ENCODE measurements at places on chromosomes 6 and 20. TPM values are rescaled to one million over a fixed set of nuclear protein-coding genes. Genes with fewer than 3 reads are reported as not detected.

- H3K27me3 ChIP-seq, result no peaks in the 10 kb centered on the region
- peak; percentile 16 for DNase-seq
- H3K4me3 ChIP-seq, result no peak overlapping the region
- no peaks in the 10 kb centered on the region for H3K4me1 ChIP-seq
- H3K27ac ChIP-seq, result no peak overlapping the region
These were observed 145.6 kb upstream of the MANEA start for GRCh38 chr6:95431637-95432228.

DNA sequence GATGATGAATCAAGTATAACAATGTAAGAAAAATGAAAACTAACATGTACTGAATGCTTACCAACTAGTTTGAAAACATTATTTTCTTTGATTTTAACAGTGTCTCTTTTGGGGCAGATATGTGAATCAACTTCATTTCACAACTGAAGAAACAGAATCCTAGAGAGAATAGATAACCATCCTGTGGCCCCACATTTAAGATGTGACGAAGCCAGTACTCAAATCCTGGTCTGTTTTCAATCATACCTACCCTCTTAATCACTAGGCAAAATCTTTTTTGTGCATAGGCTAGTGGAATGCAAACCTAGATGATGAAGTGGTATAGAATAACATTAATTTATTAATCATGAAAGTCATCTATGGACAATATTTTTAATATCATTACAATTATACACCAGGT, 371.6 kb upstream of the EPHA7 start:
- no peaks in the 10 kb centered on the region for H3K4me1 ChIP-seq
- DNase-seq, result no peak
- no peaks in the 10 kb centered on the region for H3K27me3 ChIP-seq
- no peak overlapping the region for H3K27ac ChIP-seq

DNA sequence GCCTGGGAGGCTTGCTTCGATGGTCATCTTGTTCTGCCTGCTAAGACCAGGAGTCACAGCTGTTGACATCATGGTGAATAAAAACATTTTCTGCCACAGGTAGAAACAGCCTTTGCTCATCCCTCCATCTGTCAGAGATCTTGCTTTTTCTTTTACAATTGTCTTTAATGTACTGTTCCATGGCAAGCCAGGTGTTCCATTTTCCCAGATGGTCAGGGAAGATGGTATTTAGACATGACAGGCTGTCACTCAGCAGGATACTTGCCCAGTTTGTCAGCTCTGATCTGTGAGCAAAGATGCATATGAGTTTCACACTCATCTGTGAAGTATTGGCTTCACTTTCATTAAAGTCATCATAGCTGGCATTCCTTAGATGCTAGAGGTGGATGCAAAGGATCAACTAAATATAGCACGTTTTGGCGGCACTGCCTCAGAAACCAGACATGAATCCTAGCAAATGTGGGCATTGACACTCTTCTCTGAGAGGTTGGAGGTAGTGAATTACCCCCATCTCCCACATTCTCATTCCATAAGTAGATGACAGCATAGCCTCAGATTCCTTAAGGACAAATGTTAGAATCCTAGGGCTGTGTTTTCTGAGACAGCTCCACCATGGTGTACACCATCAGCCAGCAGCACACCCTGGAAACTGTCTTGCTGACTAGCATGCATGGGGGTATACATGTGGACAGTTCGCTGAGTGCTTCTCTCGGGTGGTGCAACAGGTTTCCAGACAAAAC, 4.2 kb downstream of the SSTR4 start:
- no peak overlapping the region for H3K27ac ChIP-seq
- peaks cover 25% of the 10 kb centered on the region for H3K27me3 ChIP-seq
- H3K4me3 ChIP-seq, result no peak overlapping the region
- no peak for DNase-seq
- no peaks in the 10 kb centered on the region for H3K36me3 ChIP-seq

DNA sequence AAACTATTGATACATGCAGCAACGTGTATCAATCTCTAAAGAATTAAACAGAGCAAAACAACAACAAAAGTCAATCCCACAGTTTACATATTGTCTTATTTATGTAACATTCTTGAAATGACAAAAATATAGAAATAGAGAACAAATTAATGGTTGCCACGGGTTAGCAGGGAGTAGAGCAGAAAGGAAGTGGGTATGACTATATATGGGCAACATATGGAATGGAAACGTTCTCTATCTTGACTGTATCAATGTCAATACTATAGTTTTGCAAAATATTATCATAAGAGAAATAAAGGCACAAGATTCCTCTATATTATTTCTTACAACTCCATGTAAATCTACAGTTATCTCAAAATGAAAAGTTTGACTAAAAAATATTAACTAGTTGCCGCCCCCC, 12.8 kb downstream of the AK9 start:
- H3K27ac ChIP-seq, result no peak overlapping the region
- H3K36me3 ChIP-seq, result no peaks in the 10 kb centered on the region
- H3K27me3 ChIP-seq, result no peaks in the 10 kb centered on the region
- no peak overlapping the region for H3K4me3 ChIP-seq
- DNase-seq, result no peak
- no peaks in the 10 kb centered on the region for H3K4me1 ChIP-seq

GRCh38 chr6:40627316-40627715, 40.2 kb upstream of the LRFN2 start:
- H3K36me3 ChIP-seq, result no peaks in the 10 kb centered on the region
- no peak overlapping the region for H3K27ac ChIP-seq
- H3K4me1 ChIP-seq, result no peaks in the 10 kb centered on the region
- H3K4me3 ChIP-seq, result no peak overlapping the region
- 0 out of 2 replicates have a peak, but pooled peaks cover 6% of the 10 kb centered on the region for H3K27me3 ChIP-seq

GRCh38 chr6:131015025-131015591, 47.9 kb downstream of the EPB41L2 start:
- H3K36me3 ChIP-seq, result peaks cover 3% of the 10 kb centered on the region
- peaks cover 42% of the 10 kb centered on the region for H3K4me1 ChIP-seq
- no peak overlapping the region for H3K27ac ChIP-seq

GRCh38 chr6:118921084-118921483, 13.9 kb downstream of the MCM9 start:
- DNase-seq, result no peak
- H3K4me3 ChIP-seq, result no peak overlapping the region
- H3K27me3 ChIP-seq, result no peaks in the 10 kb centered on the region
- H3K4me1 ChIP-seq, result no peaks in the 10 kb centered on the region

- H3K27ac ChIP-seq, result no peak overlapping the region
- H3K4me1 ChIP-seq, result no peaks in the 10 kb centered on the region
- no peak overlapping the region for H3K4me3 ChIP-seq
- peaks cover 35% of the 10 kb centered on the region for H3K27me3 ChIP-seq
- H3K36me3 ChIP-seq, result no peaks in the 10 kb centered on the region
These were observed 102.9 kb downstream of the CDH4 start for GRCh38 chr20:61354901-61355495.

GRCh38 chr6:118579786-118580185, 31.7 kb downstream of the PLN start:
- H3K4me1 ChIP-seq, result no peaks in the 10 kb centered on the region
- DNase-seq, result no peak
- H3K36me3 ChIP-seq, result peaks cover 2% of the 10 kb centered on the region

DNA sequence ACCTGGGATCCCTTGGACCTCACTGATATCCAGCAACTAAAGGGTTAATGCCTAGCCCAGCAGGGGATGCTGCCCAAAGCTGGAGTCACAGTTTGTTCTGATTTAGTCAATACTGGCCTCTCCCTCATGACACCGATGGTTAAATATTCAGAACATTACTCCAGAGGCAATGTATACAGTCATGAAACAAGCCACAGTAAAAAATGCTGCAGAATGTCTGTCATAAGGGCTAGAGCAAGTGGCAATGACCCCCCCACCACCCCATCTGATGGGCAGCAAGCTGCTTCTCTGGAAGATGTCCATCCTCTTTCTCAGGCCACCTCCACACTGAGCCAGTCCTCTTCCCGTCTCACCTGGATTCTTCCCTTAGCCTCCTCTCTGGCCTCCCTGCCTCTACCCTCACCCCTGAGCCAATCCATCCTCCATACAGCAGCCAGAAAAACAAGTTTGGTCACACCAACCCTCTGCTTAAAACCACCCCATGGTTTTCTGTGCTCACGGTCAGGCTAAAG, 99.0 kb upstream of the KCNG1 start:
- 0 out of 2 replicates have a peak, but pooled peaks cover 4% of the 10 kb centered on the region for H3K4me1 ChIP-seq
- no peak for DNase-seq
- H3K27ac ChIP-seq, result no peak overlapping the region
- H3K4me3 ChIP-seq, result no peak overlapping the region

- H3K36me3 ChIP-seq, result peaks cover 39% of the 10 kb centered on the region
- DNase-seq, result no peak
- peak overlapping the region; percentile 94 for H3K4me3 ChIP-seq
- peak overlapping the region; percentile 66 for H3K27ac ChIP-seq
- no peaks in the 10 kb centered on the region for H3K27me3 ChIP-seq
These were observed 131.6 kb downstream of the OGFRL1 start for GRCh38 chr6:71420095-71420692.

- H3K4me1 ChIP-seq, result peaks cover 20% of the 10 kb centered on the region
- H3K27me3 ChIP-seq, result no peaks in the 10 kb centered on the region
- H3K27ac ChIP-seq, result no peak overlapping the region
- DNase-seq, result no peak
These were observed 154.8 kb downstream of the PTPRK start for GRCh38 chr6:128365520-128366160.

- H3K27me3 ChIP-seq, result no peaks in the 10 kb centered on the region
- H3K27ac ChIP-seq, result no peak overlapping the region
- DNase-seq, result no peak
- H3K4me3 ChIP-seq, result no peak overlapping the region
These were observed 25.9 kb upstream of the B3GAT2 start for GRCh38 chr6:70982747-70983146.

GRCh38 chr6:41630946-41631345, 7.3 kb upstream of the MDFI start:
- no peaks in the 10 kb centered on the region for H3K27me3 ChIP-seq
- DNase-seq, result no peak
- no peak overlapping the region for H3K4me3 ChIP-seq
- peaks cover 9% of the 10 kb centered on the region for H3K4me1 ChIP-seq

- no peaks in the 10 kb centered on the region for H3K27me3 ChIP-seq
- no peaks in the 10 kb centered on the region for H3K4me1 ChIP-seq
- H3K27ac ChIP-seq, result no peak overlapping the region
- no peak overlapping the region for H3K4me3 ChIP-seq
- peaks cover 4% of the 10 kb centered on the region for H3K36me3 ChIP-seq
These were observed 139.2 kb downstream of the PREX1 start for GRCh38 chr20:48688579-48688978.

GRCh38 chr20:37259031-37259430, 2.6 kb downstream of the GHRH start:
- H3K36me3 ChIP-seq, result no peaks in the 10 kb centered on the region
- no peaks in the 10 kb centered on the region for H3K4me1 ChIP-seq
- H3K27ac ChIP-seq, result no peak overlapping the region
- DNase-seq, result no peak
- no peak overlapping the region for H3K4me3 ChIP-seq

GRCh38 chr6:28838289-28838633, 85.5 kb downstream of the TRIM27 start:
- DNase-seq, result peak; percentile 53
- H3K4me1 ChIP-seq, result peaks cover 3% of the 10 kb centered on the region
- peak overlapping the region; percentile 51 for H3K4me3 ChIP-seq

- DNase-seq, result no peak
- H3K27ac ChIP-seq, result no peak overlapping the region
- no peaks in the 10 kb centered on the region for H3K4me1 ChIP-seq
- no peak overlapping the region for H3K4me3 ChIP-seq
These were observed 176.1 kb downstream of the ID4 start for GRCh38 chr6:20013066-20013861.

GRCh38 chr6:117508450-117508971, 26.0 kb downstream of the DCBLD1 start:
- no peak for DNase-seq
- peaks cover 57% of the 10 kb centered on the region for H3K36me3 ChIP-seq
- H3K4me3 ChIP-seq, result no peak overlapping the region
- H3K27ac ChIP-seq, result no peak overlapping the region
- H3K4me1 ChIP-seq, result peaks cover 43% of the 10 kb centered on the region
- H3K27me3 ChIP-seq, result no peaks in the 10 kb centered on the region

DNA sequence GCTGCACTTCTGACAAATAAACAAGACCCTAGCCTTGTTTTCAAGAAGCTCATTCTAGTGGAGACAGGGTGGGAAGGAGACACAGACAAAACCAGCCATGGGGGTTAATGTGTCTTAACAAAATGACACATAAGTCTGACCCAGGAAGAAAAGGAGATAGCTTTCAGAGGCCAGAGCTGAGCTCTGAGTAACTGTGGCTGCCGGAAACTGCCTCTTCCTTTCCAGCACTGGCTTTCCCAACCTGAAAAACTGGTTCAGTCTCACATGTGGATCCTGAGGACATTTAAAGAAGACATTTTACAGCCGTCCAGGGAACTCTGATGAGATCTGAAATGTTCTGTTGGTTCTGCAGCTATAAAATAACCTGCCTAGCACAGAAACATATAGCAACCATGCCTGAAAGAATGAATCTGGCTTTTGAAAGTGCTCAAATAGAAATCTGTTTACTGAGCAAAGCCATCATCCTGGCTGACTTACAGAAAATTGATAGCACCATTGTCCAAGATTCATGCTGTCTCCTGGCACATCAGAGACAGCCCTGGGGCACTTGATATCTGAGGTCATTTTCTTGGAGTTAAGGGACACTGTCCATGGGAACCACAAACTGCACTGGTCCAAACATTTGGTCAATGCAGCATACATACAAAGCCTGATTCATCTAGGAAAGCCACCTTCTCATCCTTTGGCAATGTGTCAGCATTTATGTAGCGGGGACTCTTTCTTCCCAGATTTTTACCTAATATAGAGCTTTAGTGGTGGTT, 83.2 kb upstream of the PAX1 start:
- H3K4me1 ChIP-seq, result no peaks in the 10 kb centered on the region
- no peak overlapping the region for H3K4me3 ChIP-seq
- no peak overlapping the region for H3K27ac ChIP-seq
- no peaks in the 10 kb centered on the region for H3K36me3 ChIP-seq
- DNase-seq, result no peak

DNA sequence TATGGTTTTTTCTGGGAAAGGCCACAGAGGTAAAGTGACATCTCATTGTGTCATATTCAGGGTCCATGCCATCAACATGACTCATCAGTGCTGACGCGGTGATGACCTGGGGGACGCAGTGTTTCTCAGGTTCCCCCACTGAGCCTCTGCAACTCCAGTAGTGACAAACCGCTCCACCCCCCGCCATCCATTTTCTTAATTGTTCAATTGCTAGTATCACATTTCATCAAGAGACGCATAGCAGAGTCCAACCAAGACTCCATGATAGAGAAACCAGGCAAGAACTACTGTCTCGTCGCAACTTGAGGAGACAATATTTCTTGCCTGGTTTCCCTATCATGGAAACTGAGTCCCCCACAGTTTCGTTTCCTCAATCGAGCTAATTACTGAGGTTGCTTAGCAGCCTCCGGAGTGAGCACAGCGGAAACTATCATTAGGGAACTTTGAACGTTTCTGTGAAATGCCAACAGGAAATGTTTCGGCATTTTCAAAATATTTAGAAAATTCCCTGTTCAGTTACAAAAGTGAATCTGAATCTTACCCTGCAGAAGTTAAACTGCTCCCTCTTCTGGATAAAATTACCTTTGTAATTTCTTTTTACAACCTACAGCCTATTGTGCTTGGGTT, 12.2 kb upstream of the SERPINB1 start:
- no peaks in the 10 kb centered on the region for H3K27me3 ChIP-seq
- DNase-seq, result peak; percentile 92

- no peak overlapping the region for H3K27ac ChIP-seq
- H3K4me1 ChIP-seq, result peaks cover 6% of the 10 kb centered on the region
- no peak overlapping the region for H3K4me3 ChIP-seq
These were observed 407.7 kb upstream of the JARID2 start for GRCh38 chr6:14838133-14838583.

Gene COL9A1
- not detected for total RNA-seq

Gene ESR1
- total RNA-seq, result not detected

Gene CYP24A1
- total RNA-seq, result not detected

Gene HMGCLL1
- not detected for total RNA-seq

Gene SEL1L2
- not detected for total RNA-seq

Gene RPP40
- total RNA-seq, result 17.5 TPM

Gene CDK5RAP1
- 35.6 TPM for total RNA-seq
